ENCODE measurements at places on chromosomes 13 and 19. TPM values are rescaled to one million over a fixed set of nuclear protein-coding genes. Genes with fewer than 3 reads are reported as not detected.

The ADGRE3 gene
- 0.12 TPM for total RNA-seq

The FBXO46 gene
- 30.3 TPM for total RNA-seq

The VSTM1 gene
- total RNA-seq: not detected

The EBI3 gene
- 0.44 TPM for total RNA-seq

The ZNF729 gene
- not detected for total RNA-seq

The DNASE2 gene
- 22.5 TPM for total RNA-seq

The SBSN gene
- total RNA-seq: 1,433 TPM

The MYO16 gene
- total RNA-seq: 0.04 TPM

The VAV1 gene
- total RNA-seq: 1.3 TPM

The OR7C1 gene
- total RNA-seq: not detected

The ZNF497 gene
- total RNA-seq: 1.1 TPM

The LILRA2 gene
- not detected for total RNA-seq

The KCTD15 gene
- total RNA-seq: 41.4 TPM

The SPART gene
- 14.2 TPM for total RNA-seq

The WDR62 gene
- total RNA-seq: 2.4 TPM

The THSD1 gene
- total RNA-seq: 3.7 TPM

The SPIB gene
- 0.44 TPM for total RNA-seq

The JOSD2 gene
- total RNA-seq: 38.4 TPM

The TMIGD2 gene
- 0.20 TPM for total RNA-seq

The KLK12 gene
- 153 TPM for total RNA-seq

The ZNF878 gene
- 0.20 TPM for total RNA-seq

The IZUMO4 gene
- total RNA-seq: 4.7 TPM

The MZF1 gene
- total RNA-seq: 9.4 TPM

The STK11 gene
- total RNA-seq: 35.0 TPM

The B3GNT8 gene
- total RNA-seq: 40.4 TPM

The PLPPR3 gene
- not detected for total RNA-seq

The ZNF528 gene
- total RNA-seq: 10.8 TPM

The GNG7 gene
- 0.68 TPM for total RNA-seq

The ZNF681 gene
- 1.5 TPM for total RNA-seq

The AMH gene
- total RNA-seq: 0.56 TPM

The KIR3DL2 gene
- not detected for total RNA-seq

The CEACAM20 gene
- total RNA-seq: not detected

The ATCAY gene
- total RNA-seq: not detected

The CGB3 gene
- not detected for total RNA-seq

The SIX5 gene
- 8.8 TPM for total RNA-seq

The EPS8L1 gene
- total RNA-seq: 199 TPM

The HCST gene
- 0.96 TPM for total RNA-seq

The ZNF66 gene
- total RNA-seq: 2.4 TPM

The OR7A5 gene
- total RNA-seq: not detected

The ZIC2 gene
- total RNA-seq: 0.04 TPM

The NCAN gene
- not detected for total RNA-seq
